ENCODE measurements at places on chromosomes 7 and 10.

GRCh38 chr7:26090927-26091519, 61.0 kb upstream of the NFE2L3 start:
- DNase-seq: no peak

DNA sequence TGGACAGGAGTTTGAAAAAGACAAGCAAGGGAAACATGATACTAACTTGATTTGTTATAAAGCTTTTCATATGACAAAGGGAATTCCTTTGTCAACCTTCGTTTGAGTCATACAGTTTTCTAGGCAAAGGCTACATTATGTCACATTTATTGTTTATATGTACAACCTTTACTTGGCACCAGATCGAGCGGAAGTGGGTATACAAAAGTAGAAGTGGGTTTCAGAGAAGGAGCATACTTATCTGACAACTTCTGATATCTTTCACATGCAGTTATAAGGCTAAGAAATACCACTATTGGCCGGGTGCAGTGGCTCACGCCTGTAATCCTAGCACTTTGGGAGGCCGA, 11.0 kb downstream of the STMP1 start:
- no peak for DNase-seq

DNA sequence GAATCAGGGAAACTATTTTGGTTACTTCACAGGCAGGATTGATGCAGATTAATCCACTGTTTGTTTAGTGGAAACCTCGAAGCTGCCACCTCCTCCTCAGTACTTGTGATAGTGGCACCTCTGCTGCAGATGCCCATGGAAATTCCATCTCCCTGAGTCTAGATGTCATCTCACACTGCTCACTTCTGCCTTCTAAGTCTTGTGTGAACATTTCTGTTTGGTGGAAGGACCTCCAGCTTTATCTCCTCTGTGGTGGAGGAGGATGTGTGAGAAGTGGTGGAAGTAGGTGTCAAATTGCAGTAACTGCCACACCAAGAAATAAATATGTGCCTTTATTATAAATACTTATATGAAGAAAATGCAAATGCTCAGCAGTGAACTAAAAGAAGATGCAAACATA, 25.8 kb upstream of the GPR141 start:
- DNase-seq: no peak

DNA sequence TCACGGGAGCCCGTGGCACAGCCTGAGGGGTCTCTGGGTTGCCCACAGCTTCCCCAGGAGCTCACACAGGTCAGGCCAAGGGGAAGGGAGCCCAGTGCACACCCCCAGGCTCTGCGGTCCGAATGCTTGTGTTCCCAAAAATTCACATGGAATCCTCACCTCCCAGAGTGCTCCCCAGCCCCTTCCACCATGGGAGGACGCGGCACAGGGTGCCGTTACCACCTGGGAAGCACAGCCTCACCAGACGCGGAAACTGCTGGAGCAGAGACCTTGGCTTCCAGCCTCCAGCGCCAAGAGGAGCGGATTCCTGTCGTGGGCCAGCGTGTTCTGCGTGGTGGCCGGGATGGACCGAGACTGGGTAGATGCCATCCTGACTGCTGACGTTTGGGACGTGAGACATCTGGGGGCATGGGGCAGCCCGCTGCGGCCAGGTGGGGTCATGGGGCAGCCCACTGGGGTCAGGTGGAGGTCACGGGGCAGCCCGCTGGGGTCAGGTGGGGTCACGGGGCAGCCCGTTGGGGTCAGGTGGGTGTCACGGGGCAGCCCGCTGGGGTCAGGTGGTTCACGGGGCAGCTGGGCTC, 149.4 kb downstream of the WDR37 start:
- DNase-seq: no peak

DNA sequence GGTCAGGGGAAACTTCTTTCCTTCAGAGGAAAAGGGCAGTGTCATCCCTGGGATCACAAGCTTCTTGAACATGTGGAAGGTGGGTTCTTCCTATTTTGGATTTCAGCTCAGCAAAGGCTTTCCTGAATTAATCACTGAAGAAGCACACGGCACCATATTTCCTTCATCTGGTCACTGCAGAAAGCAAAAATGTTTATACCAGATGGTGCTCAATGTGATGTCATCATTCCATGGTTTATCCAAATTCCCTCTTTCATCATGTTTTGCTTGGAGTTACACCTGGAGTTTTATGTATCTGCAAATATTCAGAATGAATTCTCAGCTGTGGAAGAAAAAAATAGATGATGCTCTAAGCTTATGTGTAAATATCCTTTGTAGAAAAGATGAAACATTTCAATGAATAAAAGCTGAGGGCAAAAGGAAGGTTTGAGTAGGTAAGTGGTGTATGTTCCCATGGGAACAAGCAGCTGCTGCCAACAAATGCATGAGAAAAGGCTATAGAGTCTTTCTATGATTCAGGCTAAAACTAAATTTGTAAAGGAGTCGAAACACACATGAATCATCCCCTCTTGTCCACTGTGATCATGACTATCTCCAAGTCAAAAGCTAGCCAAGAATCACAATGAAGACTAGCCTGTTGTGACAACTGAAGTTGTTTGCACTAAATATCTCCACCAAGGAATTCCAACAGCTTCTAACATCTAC, 26.9 kb upstream of the BPGM start:
- DNase-seq: no peak

- no peak for DNase-seq
Measured at GRCh38 chr7:135514856-135515255, 5.0 kb upstream of the CNOT4 start.

DNA sequence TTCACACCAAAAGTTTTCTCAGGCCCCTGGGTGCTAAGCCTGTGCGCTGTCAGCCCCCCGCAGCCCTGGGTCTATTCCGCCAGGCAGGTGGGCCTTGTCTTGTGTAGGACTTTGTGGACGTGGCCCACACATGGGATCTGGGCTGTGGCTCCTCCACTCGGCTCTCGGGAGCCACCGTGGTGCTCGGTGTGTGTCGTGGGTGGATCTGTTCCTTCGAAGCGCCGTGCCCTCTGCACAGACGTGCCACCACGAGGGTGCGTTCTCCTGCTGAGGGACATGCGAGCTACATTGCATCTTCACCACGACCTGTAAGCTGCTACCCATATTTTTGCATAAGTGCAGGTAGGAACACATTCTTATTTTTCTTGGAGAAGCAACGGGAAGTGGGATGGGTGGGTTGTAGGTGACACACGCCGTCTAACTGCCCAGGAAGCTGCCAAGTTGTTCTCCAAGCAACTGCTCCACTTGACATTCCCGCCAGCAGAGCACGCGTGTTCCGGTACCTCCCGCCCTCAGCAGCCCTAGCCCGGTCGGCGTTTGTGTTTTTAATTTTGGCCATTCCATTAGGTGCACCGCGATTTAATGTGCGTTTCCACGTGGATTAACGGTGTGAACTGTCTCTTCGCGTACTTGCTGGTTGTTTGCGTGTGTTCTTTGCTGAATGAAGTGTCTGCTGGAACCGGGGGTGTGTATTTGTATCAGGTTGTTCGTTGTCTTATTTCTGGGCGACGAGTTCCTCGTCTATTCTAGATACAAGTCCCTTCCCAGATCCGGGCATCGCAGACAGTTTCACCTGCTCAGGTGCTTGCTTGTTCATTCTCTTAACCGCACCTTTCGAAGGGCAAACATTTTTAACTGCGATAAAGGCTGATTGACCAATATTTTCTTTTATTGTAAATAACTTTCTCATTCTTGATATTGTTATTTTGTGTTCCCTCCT, 47.4 kb upstream of the CFAP46 start:
- DNase-seq: no peak

- no peak for DNase-seq
Measured at GRCh38 chr10:7523656-7524055, 112.8 kb upstream of the SFMBT2 start.

GRCh38 chr7:946256-946996, 8.1 kb downstream of the ADAP1 start:
- no peak for DNase-seq

- DNase-seq: no peak
Measured at GRCh38 chr10:129656642-129657041, 189.6 kb downstream of the MGMT start.

- DNase-seq: no peak
Measured at GRCh38 chr7:156156734-156157408, 344.6 kb upstream of the SHH start.

DNA sequence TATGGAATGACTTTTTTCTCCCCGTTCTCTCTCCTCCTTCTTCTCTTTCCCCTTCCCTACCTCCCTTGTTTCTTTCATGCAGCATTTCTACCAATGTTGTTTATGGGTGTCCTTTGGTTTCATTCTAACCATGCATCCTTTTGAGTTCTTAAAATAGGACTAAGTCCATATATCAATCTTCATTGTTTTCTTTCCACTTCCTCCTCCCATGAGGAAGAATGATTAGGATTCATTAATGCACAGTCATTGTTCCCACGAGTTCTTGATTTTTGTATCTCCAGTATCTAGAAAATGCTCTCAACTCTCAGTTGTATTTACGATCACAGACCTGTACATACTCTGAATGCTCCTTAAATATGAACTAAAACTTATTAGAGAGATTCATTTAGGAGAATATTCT, 153.3 kb downstream of the LRRC4 start:
- no peak for DNase-seq

DNA sequence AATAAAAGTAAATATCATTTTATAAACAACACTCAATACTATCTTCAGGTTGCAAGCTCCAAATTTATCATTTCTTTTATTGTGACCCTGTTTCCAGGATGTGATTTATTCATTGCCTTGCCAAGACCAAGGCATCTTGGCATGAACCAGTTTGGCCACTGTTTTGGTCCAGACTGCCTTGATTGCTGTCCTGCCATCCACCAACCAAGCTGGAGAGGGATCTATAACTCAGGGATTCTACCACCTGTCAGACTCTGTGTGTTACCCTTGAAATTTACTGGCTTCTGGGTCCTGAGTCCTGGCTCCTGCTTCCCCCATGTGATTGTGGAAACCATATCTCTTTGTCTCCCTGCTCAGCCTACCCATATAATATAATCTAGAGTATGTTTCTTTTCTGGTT, 343.0 kb downstream of the GPAM start:
- DNase-seq: no peak

DNA sequence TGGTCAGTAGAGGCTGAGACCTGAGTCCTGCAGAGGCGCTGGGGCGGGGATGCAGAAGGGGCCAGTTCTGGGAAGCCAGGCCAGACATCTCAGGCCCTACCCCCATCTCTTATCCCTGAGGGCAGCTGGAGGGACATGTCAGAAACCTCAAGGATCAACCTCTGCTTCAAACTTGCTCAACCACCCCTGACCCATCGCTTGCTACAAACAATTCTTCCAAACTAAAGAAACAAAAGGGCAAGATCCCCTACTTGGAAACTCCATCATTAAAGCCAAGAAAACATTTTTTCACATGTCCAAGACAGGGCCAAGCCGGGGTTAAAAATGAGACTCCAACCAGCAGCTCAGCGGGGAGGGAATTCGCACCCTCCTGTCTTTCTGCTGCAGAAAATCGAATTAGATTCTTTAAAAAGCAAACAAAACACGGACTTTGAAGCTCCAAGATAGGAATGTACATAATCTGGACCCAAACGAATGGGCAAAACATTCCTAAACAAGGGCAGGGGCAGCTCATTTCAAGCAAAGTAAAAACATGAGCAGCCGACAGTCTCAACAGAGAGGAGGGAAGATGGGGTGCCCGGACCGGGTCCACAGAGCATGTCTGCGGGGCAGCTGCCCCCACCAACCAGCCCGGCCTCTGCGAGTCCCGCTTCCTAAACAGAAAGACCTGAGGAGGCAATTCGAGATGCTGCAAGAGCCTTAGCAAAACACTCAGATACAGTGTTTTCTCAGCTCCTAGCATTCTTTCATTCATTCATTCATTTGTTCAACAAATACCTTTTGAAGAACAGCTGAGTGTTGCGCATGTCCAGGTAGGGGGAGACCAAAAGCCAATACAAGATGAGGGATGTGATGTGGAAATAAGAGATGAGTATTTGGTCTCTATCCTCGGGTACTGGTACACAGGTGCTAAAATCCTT, 44.8 kb downstream of the CHST15 start:
- no peak for DNase-seq

GRCh38 chr10:1206101-1206500, 149.9 kb downstream of the WDR37 start:
- no peak for DNase-seq

- no peak for DNase-seq
Measured at GRCh38 chr10:102779680-102780526, 36.2 kb downstream of the WBP1L start.

DNA sequence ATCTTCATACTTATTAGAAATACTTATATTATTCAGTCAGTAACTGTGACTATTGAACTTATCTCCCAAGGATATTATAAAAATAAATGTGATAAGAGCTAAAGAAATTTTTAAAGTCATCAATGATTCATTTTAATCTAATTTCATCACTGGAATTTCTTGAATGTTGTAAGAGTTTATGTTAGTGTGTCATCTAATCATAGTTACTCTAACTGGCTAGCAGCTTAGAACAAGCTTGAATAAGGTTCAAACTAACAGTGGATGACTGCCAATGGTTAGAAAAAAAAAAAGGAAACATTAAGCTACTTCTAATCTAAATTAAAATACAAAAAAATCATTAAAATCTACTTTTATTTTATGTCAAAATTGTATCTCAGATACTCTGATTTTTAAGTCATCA, 1066.3 kb downstream of the CNTNAP2 start:
- DNase-seq: no peak

DNA sequence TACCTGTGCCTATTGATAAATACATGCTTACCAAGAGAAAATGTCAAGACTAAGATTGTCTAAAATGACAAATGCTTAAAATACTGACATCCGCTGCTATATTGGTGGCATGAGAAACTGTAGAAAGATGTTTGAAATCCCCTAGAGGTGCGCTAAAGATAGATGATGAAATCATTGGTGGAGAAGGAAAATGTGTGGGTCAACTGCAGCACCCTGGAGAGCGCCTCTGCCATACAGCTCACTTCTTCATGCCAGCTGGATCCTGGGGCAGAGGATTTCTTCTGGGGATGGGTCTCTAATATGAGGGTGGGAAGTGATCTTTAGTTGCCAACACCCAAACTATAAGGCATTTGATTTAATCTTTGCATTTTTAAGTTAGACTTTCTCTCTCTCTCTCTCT, 680.4 kb upstream of the POM121L12 start:
- no peak for DNase-seq

- DNase-seq: no peak
Measured at GRCh38 chr10:35368485-35369048, 32.3 kb downstream of the CCNY start.

DNA sequence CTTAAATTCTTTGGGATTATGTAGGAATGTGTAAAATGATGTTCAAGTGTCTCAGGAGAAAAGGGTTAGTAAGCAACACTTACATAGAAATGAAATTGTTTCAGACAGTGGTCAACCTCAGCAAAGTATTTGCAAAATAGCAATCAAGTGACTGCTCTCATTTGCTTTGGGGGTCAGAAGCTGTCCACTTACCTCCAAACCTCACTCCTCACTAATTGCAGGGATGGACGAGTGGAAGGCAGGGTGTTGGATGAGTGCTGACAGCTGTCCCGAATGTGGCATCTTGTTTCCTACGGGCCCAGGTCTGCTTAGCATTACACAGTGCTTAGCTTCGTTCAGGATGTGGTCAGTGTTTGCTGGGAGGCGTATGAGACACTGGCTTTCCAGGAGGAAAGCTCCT, 437.0 kb downstream of the SUGCT start:
- DNase-seq: no peak

DNA sequence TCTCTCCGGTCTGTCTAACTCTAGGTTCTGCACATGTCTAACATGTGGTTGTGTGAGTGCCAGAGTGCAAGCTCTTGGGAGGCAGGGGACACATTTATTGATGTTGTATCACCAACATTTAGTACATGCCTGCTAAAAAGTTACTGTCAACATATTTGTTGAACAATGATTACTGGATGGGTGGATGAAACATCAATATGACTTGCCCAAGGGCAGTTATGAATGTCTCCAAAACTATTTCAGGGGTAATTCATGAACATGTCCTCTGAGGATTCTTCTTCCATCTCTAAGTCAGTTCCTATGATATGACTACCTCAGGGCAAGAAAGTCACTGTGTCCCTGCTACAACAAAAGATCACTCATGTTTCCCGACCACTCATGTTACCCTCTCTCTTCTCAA, 91.3 kb upstream of the STEAP1B start:
- DNase-seq: no peak
